ENCODE measurements at places on chromosomes 2 and 18.

DNA sequence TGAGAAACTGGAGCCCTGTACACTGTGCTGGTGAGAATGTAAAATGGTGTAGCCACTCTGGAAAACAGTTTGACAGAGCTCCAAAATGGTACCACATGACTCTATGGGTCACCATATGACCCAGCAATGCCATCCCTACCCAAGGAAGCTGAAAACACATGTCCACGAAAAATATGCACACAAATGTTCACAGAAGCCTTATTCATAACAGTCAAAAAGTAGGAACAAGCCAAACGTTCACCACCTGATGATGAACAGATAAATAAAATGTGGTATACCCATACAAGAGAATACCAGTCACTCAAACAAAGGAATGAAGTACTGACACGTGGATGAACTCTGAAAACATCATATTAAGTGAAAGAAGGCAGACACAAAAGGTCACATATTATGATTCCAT, 4.6 kb downstream of the AFG3L2 start:
- no peak for DNase-seq

GRCh38 chr18:73040247-73040646, 172.5 kb upstream of the NETO1 start:
- no peak for DNase-seq

GRCh38 chr2:142425551-142425950, 294.7 kb upstream of the LRP1B start:
- DNase-seq: no peak

- DNase-seq: no peak
Measured at GRCh38 chr18:63514888-63515678, 27.1 kb upstream of the SERPINB12 start.

- DNase-seq: no peak
Measured at GRCh38 chr18:30763902-30764350, 278.6 kb downstream of the DSC3 start.

DNA sequence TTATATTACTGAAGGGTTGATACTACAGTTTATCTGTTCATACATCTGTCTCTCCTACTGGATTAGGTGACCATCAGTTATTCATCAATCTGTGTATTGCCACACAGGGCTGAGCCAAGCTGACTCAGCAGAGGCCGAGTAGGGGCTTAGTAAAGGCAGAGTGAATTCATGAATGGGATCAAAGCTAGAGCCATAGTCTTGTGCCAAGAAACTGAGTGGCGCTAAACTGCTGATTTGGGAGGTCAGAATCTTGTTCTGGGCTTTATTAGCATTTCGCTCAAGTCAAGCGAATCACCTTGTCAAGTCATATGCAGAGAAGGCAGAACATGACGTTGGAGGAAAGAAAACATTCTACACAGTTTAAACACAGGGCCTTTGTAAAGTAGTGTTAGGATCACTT, 34.1 kb downstream of the SOCS6 start:
- DNase-seq: no peak

GRCh38 chr18:79826966-79827365, 29.2 kb downstream of the KCNG2 start:
- DNase-seq: no peak

- peak; percentile 28 for DNase-seq
Measured at GRCh38 chr2:225668606-225669266, 269.2 kb downstream of the NYAP2 start.

DNA sequence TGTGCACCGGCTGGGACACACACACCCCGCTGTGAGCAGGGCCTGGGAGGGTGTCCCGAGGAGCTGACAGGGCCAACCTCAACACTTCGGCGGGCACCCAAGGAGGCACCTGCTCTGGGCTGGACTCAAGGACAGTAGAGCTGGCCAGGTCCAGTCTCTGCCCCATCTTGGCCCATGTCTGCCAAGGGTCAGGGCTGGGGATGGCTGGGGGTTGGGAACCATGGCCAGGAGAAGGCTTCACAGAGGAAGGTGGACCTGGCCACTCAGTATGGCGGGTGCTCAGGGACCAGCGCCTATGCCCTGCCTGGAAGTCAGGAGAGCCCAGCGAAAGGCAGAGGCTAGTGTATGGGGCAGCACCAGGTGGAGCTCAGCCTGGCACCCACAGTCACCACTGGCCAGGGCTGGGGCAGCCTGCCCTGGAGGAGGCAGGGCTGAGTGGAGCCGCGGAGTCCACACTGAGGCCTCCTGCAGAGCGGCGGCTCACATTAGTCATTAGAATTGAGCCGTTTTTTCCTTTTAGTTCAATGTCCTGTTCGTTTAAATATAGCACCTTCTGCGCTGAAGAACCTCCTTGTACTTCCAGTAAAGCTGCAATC, 4.2 kb downstream of the ERFE start:
- DNase-seq: no peak

GRCh38 chr2:5230855-5231254, 461.3 kb upstream of the SOX11 start:
- no peak for DNase-seq

- DNase-seq: no peak
Measured at GRCh38 chr2:218024336-218024735, 21.5 kb upstream of the TNS1 start.

- DNase-seq: no peak
Measured at GRCh38 chr2:210271300-210271699, 43.7 kb downstream of the MYL1 start.

DNA sequence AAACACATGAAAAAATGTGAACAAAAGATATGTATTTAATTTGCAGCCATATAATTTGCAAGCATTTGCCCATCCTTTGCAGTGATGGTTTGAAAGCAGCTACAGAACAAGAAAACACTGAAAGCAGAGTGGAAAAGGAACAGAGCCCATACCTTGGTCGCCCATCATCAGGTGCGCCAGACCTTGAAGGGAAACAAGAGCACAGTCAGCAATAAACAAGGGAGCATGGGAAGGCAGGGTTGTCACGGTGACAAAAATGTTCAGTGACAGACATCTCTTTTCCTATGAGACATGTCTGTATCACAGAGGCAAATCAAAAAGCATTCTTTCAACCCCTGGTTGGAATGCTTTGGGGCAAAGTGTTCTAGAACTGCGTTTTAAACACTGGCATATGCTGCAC, 109.4 kb downstream of the NRXN1 start:
- DNase-seq: no peak

- DNase-seq: no peak
Measured at GRCh38 chr2:161836664-161837063, 212.4 kb downstream of the SLC4A10 start.

DNA sequence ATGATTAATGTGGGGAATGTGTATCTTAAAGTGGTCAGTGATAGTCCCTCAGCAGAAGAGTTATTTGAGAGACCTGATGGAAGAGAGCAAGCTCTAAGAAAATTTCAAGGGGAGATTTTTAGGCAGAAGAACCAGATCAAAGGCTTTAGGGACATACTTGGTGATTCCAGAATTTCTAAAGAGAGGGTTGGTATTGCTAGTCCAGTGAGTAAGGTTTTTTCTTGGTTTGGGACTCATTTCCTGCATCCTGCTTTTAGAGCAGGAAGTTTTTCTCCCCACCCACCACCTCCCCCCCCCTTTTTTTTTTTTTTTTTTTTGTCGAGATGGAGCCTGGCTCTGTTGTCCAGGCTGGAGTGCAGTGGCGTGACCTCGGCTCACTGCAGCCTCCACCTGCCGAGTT, 42.7 kb upstream of the DYSF start:
- no peak for DNase-seq

- no peak for DNase-seq
Measured at GRCh38 chr2:88857274-88857741, 165.8 kb downstream of the RPIA start.

DNA sequence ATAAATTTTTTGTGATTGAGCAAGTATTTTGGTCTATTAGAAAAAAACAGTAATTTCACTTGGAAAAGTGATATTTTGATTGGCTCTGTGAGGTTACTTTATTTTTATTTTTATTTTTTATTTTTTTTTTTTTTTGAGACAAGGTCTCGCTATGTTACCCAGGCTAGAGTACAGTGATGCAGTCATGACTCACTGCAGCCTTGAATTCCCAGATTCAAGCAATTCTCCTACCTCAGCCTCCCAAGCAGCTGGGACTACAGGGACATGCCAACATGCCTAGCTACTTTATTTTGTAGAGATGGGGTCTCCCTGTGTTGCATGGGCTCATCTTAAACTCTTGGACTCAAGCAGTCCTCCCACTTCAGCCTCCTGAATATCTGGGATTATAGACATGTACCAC, 60.9 kb upstream of the MGAT5 start:
- no peak for DNase-seq

DNA sequence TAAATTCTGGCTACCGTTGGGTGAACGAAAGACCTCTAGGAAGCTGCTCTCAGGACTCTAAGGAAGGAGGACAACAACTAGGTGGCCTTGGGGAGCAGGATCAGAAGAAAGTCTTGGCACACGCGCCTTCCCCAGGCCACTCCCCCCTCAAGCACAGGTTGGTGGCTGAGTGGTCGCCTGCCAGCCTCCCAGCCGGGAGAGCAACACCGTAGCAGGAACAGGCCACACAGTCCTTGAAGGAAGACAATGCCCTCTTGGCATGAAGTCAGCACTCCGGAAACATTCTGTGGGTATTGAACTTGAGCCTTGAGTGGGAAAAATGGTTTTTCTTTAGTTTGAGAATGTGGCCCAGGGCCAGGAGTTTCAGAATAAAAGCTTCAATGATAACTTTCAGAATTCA, 87.4 kb upstream of the AGAP1 start:
- DNase-seq: no peak

- no peak for DNase-seq
Measured at GRCh38 chr2:198134293-198134955, 330.0 kb downstream of the PLCL1 start.

GRCh38 chr2:236600892-236601291, 31.3 kb downstream of the ACKR3 start:
- no peak for DNase-seq

- DNase-seq: no peak
Measured at GRCh38 chr18:55338978-55339650, 248.9 kb downstream of the TCF4 start.

GRCh38 chr2:55029098-55029497, 21.2 kb downstream of the RTN4 start:
- no peak for DNase-seq

GRCh38 chr2:19045151-19045550, 313.3 kb downstream of the OSR1 start:
- DNase-seq: no peak

DNA sequence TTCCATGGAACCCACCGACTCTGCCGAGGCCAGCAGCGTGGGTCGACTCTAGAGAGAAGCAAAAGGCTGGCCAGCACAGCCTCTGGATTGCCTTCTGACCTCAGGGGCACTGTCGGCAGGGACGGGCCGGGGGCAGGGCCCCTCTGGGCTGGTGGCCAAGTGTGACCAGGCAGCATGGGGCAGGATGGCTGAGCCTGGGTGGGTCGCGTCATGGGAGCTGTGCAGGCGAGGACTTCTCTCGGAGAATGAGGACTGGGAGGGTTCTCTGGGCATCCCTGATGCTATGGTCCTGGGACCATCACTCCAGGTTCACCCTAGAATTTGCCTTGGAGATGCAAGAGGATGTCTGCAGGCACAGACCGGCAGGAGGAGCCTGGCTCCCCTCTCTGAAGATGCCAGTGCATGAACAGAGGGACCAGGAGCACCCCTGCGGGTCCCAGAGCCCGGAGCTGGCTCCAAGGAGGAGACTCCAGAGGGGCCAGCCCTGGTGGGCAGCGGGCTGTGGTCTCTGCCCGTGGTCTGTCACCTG, 289.2 kb downstream of the NDUFA10 start:
- no peak for DNase-seq

- no peak for DNase-seq
Measured at GRCh38 chr2:238055841-238056240, 5.0 kb upstream of the SCLY start.

- DNase-seq: no peak
Measured at GRCh38 chr2:96336873-96337272, 1.3 kb downstream of the NCAPH start.

- no peak for DNase-seq
Measured at GRCh38 chr18:48004577-48004976, 74.1 kb upstream of the SMAD2 start.

- DNase-seq: no peak
Measured at GRCh38 chr2:62398356-62398755, 107.6 kb downstream of the TMEM17 start.

- no peak for DNase-seq
Measured at GRCh38 chr18:70417847-70418246, 129.0 kb downstream of the SOCS6 start.

- no peak for DNase-seq
Measured at GRCh38 chr18:54830260-54830659, 2.0 kb downstream of the RAB27B start.

GRCh38 chr2:33068261-33068660, 121.5 kb downstream of the LTBP1 start:
- DNase-seq: no peak

Measured in amniotic stem cell (primary cell).